Neural crest cell (in vitro differentiated cells): ENCODE measurements at places on chromosomes 11 and 22. TPM values are rescaled to one million over a fixed set of nuclear protein-coding genes. Genes with fewer than 3 reads are reported as not detected.

Gene PGA5
- total RNA-seq: not detected in 2 replicates

Gene IFTAP
- total RNA-seq: 28.2 and 31.0 TPM in 2 replicates

Gene SMIM38
- total RNA-seq: 1.1 and 1.4 TPM in 2 replicates

Gene SMC1B
- total RNA-seq: not detected in 2 replicates

Gene ROBO4
- total RNA-seq: 0.05 and 0.07 TPM in 2 replicates

Gene SLC43A1
- total RNA-seq: 4.5 and 4.7 TPM in 2 replicates

Gene ZNF70
- total RNA-seq: 11.4 and 13.0 TPM in 2 replicates

Gene TESMIN
- 4.2 and 6.8 TPM in 2 replicates for total RNA-seq

Gene MMP1
- total RNA-seq: not detected in 2 replicates
